ENCODE measurements at places on chromosomes 1 and 21.

- no peak for DNase-seq
These were observed 84.3 kb downstream of the LTN1 start for GRCh38 chr21:28908351-28908750.

DNA sequence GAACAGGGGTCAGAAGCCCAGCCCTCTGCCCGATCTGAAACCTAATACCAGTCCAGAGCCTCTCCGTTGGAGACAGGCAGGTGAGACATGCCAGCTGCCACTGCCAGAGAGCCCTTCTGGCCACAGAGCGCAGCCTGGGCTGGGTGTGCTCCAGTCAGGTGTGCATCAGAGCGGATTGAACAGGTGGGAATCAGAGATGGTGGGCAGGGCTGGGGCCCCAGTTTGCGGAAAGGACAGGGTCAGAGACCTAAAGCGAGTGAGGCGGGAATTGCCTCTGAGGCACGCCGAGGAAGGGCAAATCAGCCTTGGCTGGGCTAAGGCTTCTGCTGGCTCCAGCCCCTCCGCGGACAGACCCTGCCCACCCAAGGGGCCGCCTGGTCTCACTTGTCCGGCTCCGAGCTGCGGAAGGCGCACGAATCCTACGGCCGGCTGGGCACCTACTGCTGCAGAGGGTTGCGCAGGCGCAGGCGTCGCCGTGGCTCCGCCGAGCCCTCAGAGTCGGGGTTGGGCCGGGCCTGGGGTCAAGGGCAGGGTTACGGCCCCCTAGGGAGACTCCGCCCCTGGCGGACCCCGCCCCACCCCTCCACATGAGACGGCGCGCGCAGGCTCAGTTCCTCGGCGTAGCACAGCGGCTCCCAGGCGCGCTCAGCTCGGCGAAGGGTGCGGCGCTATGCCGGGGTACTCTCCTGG, 10.3 kb downstream of the CPLANE2 start:
- peak; percentile 95 for DNase-seq

- DNase-seq: no peak
These were observed 7.0 kb downstream of the PAFAH2 start for GRCh38 chr1:25990702-25991395.

DNA sequence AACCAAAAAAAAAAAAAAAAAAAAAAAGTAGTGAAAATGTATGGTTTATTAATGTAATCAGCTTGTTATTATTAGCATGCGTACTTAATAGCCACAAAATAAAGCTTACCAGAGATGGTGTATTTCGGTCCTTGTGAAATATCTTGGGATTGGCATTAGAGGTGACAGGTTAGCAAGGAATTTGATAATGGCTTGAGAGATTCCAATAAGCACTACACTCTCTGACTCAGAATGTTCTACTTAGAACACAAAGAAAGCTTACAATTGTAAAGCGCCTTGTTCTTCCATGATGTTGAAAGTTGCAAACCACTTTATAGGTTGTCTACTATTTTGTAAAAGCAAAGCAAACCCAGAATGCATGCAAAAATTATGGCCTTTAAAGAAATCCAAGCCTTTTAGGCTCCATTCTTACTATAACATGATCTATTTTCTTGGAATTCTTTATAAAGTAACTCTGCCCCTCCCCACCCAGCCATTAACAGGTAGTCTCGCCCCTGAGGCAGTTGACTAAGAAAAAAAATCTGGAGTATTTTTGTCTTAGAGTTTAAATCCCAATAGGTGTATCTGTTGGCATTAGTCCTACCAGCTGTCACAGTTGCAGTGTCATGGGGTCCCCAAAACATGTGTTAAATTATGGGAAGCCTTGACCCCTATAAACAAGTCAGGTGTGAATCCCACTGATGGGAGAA, 129.2 kb downstream of the DHRS3 start:
- DNase-seq: no peak

GRCh38 chr1:69511426-69512192, 56.1 kb upstream of the LRRC7 start:
- DNase-seq: no peak

DNA sequence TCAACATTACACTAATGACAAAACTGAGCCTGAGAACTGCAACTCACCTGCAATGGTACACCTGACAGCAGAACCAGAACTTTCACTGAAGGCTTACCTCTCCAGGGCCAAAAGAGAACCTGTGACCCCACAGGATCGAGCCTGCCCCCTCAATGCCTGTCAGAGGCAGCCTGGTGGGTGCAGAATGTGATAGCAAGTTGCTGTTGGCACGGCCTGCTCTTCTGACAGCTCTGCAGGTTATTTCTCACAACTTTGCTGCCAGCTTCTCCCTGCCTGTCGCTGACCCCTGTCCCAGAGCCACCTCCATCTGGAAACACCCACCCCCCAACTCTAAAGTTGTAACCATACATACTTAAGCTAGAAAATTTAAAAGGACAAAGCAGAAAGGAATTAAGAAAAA, 35.2 kb downstream of the HIVEP3 start:
- DNase-seq: no peak

GRCh38 chr1:51214615-51215131, 21.4 kb upstream of the RNF11 start:
- no peak for DNase-seq

GRCh38 chr1:39676948-39677548, 5.1 kb upstream of the NT5C1A start:
- DNase-seq: no peak

DNA sequence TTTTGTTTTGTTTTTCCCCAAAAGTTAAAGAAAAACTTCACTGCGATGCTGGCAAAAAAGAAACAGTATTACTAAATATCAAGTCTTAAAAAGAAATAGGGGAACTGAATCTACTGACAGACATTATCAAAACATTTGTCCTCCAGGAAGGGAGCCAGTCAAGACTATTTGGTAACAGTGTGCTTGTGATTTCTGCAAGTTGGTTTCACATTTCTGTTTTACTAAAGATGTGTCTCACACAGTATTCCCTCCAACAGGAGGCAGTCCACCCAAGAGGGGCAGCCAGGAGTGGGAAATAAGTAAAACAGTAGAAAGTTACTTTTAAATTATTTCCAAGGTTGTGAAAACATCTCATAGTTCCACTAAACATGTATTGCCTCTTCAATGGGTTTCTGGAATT, 74.4 kb upstream of the SDC3 start:
- DNase-seq: no peak

GRCh38 chr1:20141466-20141865, 2.3 kb downstream of the PLA2G2F start:
- DNase-seq: no peak

DNA sequence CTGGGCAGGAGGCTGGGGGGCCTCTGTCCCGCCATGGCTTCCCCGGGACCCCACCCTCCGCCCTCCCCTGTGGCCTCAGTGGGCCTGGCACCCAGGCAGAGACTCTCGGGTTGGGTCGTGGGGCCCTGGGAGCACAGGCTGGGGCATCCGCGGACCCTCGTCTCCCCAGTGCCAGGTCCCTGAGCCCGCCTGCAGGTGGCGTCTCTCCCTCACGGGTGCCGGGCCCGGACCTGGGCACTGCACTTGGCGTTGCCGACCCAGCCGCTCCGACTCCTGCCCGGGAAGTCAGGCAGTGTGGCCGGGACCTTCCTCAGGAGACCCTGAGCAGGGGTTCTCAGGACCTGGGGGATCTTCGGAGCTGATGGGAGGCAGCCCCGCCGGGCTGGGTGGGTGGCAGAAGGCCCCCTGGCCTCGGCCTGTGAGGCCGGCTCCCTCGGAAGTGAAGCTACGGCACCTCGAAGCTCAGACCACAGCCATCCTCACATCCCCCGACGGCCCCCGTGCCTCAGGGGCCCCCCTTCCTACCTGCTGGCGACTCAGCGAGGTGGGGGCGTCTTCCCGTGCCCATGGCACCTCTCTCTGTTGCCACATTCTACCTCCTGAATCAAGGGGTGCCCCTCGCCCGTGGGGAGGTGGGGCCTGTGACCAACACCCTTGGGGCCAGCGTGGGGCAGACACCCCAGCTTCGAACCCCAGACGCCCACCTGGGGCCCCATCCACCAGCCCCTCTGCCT, 6.4 kb upstream of the C1orf159 start:
- peak; percentile 92 for DNase-seq

- DNase-seq: no peak
These were observed 4.1 kb downstream of the SNX27 start for GRCh38 chr1:151615711-151616504.

DNA sequence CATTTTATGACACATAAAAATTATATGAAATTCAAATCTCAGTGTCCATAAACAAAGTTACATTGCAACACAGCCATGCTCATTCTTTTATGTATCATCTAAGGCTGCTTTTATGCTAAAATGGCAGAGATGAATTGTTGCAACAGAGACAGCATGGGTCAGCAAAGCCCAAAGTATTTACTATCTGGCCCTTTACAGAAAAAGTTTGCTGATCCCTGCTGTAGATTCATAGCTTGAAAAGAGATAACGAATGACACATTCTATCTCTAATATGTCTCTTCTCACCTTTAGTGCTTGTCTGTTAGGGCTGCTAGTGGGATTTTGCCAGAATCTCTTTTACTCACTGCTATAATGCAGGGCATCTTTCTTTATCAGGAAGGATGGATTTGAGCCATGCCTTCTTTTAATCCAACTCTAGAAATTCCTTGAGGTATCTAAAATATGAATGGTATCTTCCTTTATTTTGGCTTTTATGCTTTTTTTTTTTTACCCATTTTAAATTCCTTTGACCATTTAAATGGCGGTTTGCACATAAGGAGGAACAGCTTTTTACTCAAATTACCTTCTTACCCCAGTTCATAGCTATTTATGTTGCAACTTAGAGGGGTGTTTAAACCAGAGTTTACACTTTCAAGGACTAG, 598.2 kb downstream of the PLPP3 start:
- no peak for DNase-seq

- peak; percentile 66 for DNase-seq
These were observed 84.1 kb upstream of the VANGL1 start for GRCh38 chr1:115557715-115558114.

- DNase-seq: no peak
These were observed 23.8 kb upstream of the PPP1R8 start for GRCh38 chr1:27806758-27807157.

DNA sequence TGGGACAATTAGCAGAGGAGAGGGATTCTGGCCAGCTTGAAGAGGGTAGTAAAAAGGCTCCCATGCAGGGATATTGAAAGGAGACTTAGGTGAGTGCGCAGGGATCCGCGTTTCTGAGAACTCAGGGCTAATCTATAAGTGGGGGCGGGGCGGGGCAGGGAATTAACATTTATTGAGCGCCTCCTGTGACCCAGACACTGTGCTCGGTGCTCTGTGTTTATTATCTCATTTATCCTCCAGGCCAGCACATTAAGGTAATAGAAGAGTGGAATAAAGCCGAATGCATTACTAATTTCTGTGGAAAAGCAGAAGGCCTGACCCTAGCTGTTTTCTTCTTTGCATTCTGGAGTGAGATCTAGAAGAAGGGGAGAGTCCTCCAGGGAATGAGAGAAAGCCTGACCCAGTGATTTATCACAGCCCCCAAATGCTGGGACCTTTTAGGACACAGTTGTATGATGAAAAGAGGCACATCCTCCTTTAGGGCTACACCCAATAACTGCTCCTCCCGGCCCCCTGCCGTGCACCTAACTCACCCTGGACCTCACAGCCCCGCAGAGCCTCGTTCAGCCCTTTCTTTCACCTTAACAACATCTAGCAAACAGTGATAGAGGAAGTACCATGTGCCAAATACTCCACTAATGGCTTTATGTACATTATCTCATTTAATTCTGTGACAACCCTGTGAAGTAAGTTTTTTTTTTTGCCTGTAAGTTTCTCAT, 317.6 kb downstream of the PBX1 start:
- no peak for DNase-seq

DNA sequence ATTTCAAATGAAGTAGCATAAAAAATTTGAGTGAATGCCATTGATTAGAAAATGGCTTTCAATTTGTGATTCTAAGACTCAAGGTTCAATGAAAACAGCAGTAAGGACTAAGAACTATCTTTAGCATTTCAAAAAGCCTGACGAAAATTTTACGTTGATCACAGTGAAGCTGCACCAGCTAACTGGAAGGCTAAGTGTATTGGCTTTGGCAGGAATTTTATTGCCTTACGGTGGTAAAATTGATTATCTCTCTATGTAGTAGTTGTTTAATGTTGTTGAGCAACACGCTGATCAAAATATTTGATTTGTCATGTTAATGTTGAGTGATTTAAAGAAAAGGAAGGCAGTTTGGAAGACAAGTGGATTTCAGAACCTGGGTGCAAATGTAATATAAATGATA, 49.6 kb downstream of the ATG4C start:
- DNase-seq: no peak

DNA sequence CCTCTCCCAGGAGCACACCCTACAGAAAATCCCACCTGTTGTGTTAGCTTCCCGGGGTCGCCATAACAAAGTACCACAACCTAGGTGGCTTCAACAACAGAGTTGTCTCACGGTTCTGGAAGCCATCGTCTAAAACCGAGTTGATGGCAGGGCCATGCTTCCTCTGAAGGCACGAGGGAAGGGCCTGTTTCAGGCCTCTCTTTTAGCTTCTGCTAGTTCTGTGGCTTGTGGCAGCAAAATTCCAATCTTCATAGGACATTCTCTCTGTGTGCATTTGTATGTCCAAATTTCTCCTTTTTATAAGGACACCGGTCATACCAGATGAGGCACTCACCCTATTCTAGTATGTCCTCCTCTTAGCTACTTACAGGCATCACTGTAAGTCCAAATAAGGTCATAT, 3.2 kb downstream of the CFAP74 start:
- no peak for DNase-seq

DNA sequence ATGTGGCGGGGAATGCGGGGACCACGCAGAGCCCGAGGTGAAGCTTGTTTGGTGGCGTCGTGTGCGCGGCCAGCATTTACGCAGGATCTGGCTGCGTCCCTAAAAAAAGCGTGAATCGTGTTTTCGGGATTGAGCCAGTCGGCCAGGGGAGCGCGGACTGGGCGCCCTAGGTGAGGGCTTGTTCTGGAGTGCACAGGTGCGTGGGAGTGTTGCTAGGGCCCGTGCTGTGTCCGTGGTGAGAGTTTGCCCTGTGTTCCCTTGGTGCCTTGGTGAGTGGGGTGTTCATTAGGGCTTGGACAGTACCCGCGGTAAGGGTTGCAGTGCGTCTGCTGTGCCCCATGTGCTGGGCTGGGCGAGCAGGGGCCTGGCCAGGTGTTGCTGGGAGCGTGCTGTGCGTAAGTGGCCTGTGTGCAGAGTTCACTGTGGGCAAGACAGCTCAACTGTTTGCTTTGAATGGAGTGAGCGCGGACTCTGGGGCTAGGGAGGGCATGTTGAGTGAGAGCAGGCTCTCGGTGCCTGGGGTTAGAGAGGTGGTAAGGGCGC, 673 bp downstream of the CD46 start:
- peak; percentile 17 for DNase-seq

DNA sequence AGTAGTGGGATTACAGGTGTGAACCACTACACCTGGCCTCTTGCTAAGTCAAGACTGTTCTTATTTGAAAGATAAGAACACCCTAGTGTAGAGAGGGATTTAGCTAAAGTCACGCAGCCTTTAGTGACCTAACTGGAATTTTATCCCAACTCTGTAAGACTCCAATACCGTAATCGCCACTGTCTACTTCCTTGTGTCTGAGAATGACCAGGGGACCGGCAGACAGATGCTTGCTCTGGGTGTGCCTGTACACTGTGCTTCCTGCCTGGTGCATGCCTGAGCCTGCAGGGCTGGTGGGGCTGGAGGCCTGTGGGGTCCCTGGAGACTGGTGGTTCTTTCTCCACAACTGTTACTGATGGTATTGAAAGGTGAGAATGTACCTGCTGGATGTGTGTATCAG, 15.3 kb downstream of the MFSD2A start:
- no peak for DNase-seq

GRCh38 chr1:36984026-36984425, 50.3 kb downstream of the GRIK3 start:
- no peak for DNase-seq

GRCh38 chr1:31932491-31933316, 5.5 kb downstream of the PTP4A2 start:
- DNase-seq: no peak

- DNase-seq: no peak
These were observed 423.3 kb upstream of the OLFM3 start for GRCh38 chr1:102420034-102420433.

Measured in NCI-H510A (cell line).